Dermis blood vessel endothelial cell (primary cell): ENCODE measurements at places on chromosomes 13 and 19. TPM values are rescaled to one million over a fixed set of nuclear protein-coding genes. Genes with fewer than 3 reads are reported as not detected.

DNA sequence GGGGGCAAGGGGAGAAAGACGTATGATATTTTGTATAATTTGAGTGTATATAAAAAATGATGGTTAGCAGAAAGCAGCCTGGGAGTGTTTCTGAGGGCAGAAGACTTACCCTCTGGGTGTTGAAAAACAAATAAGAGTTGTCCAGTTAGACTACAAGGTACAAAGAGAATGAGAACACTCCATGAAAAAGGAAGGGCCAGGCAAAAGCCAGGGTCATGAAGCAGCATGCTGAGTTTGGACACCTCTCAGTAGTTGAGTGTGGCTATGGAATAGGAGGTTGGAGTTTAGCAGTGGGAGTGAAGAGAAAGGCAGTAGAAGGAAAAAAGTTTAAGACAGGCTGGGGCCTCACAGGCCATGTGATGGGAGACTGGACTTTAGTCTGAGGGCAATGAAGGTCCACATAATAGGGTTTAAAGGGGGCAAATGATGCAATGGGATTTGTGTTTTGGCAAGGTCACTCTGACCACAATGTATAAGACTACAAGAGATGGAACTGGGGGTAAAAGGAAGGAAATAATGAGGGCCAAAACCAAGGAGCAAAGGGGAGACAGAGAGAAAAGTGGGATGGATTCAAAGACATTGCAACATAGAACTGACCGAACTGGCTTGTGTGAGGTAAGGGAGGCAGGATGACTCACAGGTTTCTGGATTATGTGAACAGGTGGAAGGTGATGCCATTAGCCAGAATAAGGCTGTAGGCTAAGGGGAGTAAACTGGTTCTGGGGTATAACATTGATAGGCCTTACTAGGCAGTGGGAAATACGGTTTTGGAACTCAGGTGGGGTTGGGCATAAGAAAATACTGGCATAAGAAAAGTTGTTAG is 76.6 kb downstream of the SERP2 start:
- DNase-seq, result no peak

GRCh38 chr13:46983881-46984280 is 87.0 kb upstream of the HTR2A start:
- DNase-seq, result no peak

- DNase-seq, result peak; percentile 81
Observed at GRCh38 chr13:42066542-42066941, 18.1 kb downstream of the DGKH start.

The KCTD4 gene
- not detected in 2 replicates for total RNA-seq

The PRR19 gene
- total RNA-seq, result 0.84 and 1.2 TPM in 2 replicates

The NPAS1 gene
- total RNA-seq, result 0.05 and 0.17 TPM in 2 replicates
